Dermis blood vessel endothelial cell (primary cell): ENCODE measurements at places on chromosomes 5 and 9. TPM values are rescaled to one million over a fixed set of nuclear protein-coding genes. Genes with fewer than 3 reads are reported as not detected.

DNA sequence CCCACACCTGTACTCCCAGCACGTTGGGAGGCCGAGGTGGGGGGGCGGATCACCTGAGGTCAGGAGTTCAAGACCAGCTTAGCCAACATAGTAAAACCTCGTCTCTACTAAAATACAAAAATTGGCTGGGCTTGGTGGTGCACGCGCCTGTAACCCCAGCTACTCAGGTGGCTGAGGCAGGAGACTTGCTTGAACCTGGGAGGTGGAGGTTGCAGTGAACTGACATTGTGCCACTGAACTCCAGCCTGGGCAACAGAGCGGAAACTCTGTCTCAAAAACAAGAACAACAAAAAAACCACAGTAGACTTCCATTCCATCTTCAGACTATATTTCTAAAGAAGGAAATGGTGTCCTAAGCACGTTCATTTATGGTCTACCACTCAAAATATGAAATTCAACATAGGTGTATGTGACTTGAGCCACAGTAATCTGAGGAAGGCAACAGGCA, 14.2 kb upstream of the SERINC5 start:
- DNase-seq = no peak

DNA sequence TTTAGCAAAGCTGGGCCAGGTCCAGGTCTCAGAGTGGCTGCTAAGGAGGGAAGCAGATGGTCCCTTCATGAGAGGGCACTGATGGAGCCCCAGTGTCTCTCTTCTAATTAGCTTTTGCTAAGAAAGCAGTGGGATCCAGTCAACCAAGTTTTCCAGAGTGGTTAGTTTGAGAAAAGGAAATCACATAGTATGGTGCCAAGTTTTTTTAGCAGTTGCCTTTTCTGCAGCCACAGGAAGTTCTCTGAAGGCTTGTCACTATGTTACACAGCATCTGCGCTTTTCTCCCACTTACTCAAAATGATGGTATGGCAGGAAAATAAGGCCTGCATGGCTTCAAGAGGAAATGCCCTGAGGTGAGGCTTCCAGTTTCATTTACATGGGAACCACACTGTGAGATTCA, 331.5 kb upstream of the ZNF462 start:
- DNase-seq = no peak

GRCh38 chr5:94693043-94693822, 74.8 kb downstream of the SLF1 start:
- peak; percentile 63 for DNase-seq

DNA sequence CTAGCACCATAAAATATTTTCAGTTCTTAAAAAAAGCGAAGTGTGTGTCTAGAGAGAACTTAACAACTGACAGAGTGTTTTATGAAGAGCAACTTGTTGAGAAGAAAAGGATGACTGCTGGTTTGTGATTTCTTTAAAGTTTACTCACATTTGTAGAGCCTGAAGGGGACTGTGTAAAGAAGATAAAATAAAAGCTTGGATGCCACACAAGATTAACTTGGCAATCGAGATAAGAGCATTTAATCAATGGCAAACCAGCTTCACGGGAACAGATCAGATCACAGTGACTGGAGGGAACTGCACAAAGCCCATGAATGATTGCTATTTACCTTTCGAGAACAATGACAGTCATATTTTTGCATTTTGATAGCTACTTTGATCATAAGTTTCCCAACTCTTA, 2013.1 kb upstream of the CDH9 start:
- no peak for DNase-seq

GRCh38 chr5:131810510-131811249, 13.9 kb upstream of the FNIP1 start:
- DNase-seq = peak; percentile 34

The ADAMTSL1 gene
- total RNA-seq = 6.0 and 15.8 TPM in 2 replicates

DNA sequence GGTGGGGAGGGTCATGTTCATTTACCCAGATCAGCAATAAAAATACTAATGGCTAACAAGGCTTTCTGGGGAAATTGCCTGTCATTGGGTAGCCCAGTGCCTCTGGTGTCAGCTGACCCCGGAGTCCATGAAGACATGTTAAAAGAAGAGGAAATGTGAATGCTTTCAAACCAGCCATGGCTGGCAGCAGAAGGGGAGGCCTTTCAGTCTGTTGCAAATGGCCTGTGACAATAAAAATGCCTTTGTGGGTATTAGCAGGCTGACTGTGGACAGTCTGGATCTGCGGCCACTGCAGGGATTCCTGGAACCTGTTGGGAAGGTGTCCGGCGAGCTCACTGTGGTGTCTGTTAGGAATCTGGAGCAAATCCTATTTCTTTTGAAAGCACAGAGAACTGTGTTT, 7.5 kb downstream of the ABL1 start:
- DNase-seq = no peak

GRCh38 chr5:168282120-168282519, 9.3 kb upstream of the WWC1 start:
- DNase-seq = no peak

The CXXC5 gene
- total RNA-seq = 29.6 and 36.1 TPM in 2 replicates

DNA sequence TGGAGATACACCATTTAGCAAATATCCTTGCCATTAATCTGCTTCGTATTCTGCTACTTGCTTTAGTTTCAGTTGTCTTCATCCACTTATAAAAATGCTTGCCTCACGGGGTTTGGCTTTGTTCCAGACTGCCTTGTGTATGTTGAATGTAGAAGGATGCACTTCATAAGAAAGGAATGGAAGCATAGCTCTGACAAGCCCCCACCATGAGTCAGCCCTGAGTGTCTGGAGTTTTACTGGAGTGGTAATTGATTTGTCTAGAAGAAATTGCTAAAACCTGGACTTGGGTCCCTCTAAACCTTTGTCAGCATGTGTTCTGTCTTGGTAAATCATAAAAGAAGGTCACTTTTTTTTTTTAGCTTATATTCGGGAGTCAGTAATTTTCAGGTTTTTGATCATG, 4.6 kb downstream of the TEX48 start:
- DNase-seq = peak; percentile 97

The GRXCR2 gene
- not detected in 2 replicates for total RNA-seq

- peak; percentile 22 for DNase-seq
Measured at GRCh38 chr9:131475956-131476776, 26.6 kb upstream of the POMT1 start.

DNA sequence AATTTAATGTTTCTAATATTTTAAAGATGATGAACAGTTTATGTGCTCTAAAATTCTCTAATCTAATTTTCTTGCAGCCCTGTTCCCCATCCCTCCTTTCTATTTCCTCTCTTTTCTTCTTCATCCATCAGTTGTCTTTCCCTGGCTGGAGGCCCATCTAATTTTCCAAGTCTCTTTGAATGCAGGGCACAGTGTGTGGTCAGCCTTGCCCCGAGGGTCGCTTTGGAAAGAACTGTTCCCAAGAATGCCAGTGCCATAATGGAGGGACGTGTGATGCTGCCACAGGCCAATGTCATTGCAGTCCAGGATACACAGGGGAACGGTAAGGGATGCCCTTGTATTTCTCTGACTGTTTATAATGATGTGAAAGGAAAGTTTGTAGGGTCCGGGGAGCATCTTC, 111.8 kb downstream of the MEGF10 start:
- no peak for DNase-seq
